Activated B cell treated with CpG ODN at 0.5 μM for 24 hours (primary cell): ENCODE measurements at places on chromosomes 2 and 18. TPM values are rescaled to one million over a fixed set of nuclear protein-coding genes. Genes with fewer than 3 reads are reported as not detected.

The ALK gene
- not detected in 2 replicates for total RNA-seq

The CDH19 gene
- not detected in 2 replicates for total RNA-seq

The ASNSD1 gene
- 27.5 and 31.1 TPM in 2 replicates for total RNA-seq

The KLHL14 gene
- total RNA-seq = 41.7 and 46.5 TPM in 2 replicates

The CPLX4 gene
- total RNA-seq = not detected in 2 replicates

The CDH20 gene
- 0.07 TPM in 1 of 2 replicates, not detected in the other for total RNA-seq

The GAREM2 gene
- 2.2 and 3.1 TPM in 2 replicates for total RNA-seq

The ZNF892 gene
- 4.0 and 4.3 TPM in 2 replicates for total RNA-seq

The MRPL30 gene
- 18.6 and 21.4 TPM in 2 replicates for total RNA-seq

The SERPINB12 gene
- total RNA-seq = not detected in 2 replicates

The CAVIN2 gene
- not detected in 2 replicates for total RNA-seq

The LYPD1 gene
- total RNA-seq = not detected in 2 replicates

The SEPTIN10 gene
- total RNA-seq = 0.35 and 0.69 TPM in 2 replicates

The ACMSD gene
- total RNA-seq = not detected in 2 replicates

The PTH2R gene
- 0.29 and 0.34 TPM in 2 replicates for total RNA-seq

The AMER3 gene
- total RNA-seq = not detected in 2 replicates

The CNOT9 gene
- total RNA-seq = 60.5 and 74.4 TPM in 2 replicates

The ANKRD30B gene
- total RNA-seq = not detected in 2 replicates

The MRO gene
- not detected in 2 replicates for total RNA-seq

The SCN2A gene
- total RNA-seq = 0.16 TPM in 1 of 2 replicates, not detected in the other

The EPB41L3 gene
- total RNA-seq = 0.34 and 0.73 TPM in 2 replicates

The NETO1 gene
- total RNA-seq = 9.1 and 10.1 TPM in 2 replicates

The TOGARAM2 gene
- 0.22 TPM in 1 of 2 replicates, not detected in the other for total RNA-seq

The RESP18 gene
- not detected in 2 replicates for total RNA-seq

The ZNF396 gene
- 1.5 and 2.2 TPM in 2 replicates for total RNA-seq

The REEP1 gene
- total RNA-seq = not detected in 2 replicates

The TEX44 gene
- total RNA-seq = not detected in 2 replicates

The ABHD1 gene
- 0.20 and 1.1 TPM in 2 replicates for total RNA-seq

The IL1B gene
- 0.53 and 0.71 TPM in 2 replicates for total RNA-seq

The INPP5D gene
- total RNA-seq = 247 and 275 TPM in 2 replicates

The RAB6C gene
- not detected in 2 replicates for total RNA-seq

The PRKAG3 gene
- not detected in 2 replicates for total RNA-seq
